ENCODE measurements at places on chromosomes 7 and 10.

DNA sequence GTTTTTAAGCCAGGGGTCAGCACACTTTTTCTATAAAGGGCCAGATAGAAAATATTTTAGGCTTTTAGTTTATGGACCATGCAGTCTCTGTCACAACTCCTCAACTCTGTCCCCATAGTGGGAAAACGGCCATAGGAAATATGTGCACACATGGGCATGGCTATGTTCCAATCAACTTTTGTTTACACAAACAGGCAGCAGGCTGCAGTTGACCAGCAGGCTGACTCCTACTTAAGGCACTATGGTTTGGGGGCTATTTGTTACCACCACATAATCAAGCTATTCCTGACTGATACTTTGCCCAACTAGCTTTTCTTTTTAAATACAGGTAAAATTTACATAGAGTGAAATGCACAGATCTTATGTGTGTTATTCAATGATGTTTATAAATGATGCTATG lies 362.4 kb downstream of the LRMDA start:
- no peak for DNase-seq

DNA sequence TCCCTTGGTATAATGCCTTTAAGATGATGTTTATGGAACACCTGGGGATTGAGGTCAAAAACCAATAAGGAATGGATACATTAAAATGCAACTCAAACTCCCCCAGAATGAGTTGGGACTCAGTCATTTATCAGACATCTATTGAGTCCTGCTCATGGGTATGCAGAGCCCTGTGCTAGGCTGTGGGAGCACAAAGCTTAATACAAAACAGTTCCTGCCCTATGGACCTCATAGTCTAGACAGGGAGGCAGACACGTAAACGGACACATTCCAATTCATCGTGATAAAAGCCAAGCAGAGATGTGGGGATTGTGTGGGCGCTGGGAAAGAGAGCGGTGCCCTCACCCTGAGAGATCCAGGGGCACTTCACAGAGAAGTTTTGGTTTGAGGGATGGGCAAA lies 181.7 kb downstream of the PTEN start:
- DNase-seq, result no peak

GRCh38 chr7:112023282-112023681 lies 182.9 kb downstream of the DOCK4 start:
- DNase-seq, result no peak

- DNase-seq, result no peak
Observed at GRCh38 chr10:113033991-113034390, 83.9 kb downstream of the TCF7L2 start.

GRCh38 chr7:42167631-42168236 lies 69.3 kb downstream of the GLI3 start:
- DNase-seq, result no peak

GRCh38 chr7:133121175-133121844 lies 39.4 kb upstream of the CHCHD3 start:
- no peak for DNase-seq

GRCh38 chr10:113057948-113058522 lies 108.0 kb downstream of the TCF7L2 start:
- DNase-seq, result no peak

GRCh38 chr7:80895056-80895455 lies 23.8 kb downstream of the SEMA3C start:
- no peak for DNase-seq

DNA sequence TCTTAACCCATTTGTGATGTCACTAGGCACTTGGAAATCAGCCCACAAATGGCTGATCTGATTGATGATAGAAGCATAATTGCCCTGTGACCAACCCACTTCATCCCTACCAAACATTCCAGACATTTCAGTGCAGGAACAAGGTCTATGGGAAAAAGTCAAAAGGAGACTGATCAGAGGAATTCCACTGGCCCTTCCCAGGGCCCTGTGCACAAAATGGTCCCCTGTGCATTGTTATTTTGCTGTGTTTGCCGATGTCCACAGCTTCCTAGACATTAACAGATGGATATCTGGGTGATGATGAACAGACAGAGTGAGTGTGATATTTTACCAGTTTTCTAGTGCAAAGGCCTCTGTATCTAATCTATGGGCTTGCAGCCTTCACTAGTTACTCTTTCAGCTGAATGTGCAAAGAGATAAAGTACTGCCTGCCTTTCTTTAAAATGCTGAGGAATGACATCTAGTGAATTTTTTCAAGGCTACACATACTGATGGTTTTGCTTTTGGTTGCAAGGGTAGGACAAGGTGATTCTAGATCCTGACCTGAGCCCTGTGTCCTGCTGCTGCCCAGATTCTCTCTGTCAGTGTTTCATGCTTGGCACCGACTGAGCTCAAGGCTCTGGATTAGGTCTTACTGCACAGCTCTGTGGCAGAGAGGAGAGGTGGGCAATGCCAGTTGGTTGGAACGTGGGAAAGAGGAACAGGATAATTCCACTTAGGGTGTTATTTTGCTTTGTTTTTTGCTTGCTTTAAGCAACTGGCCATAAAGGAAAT lies 55.4 kb downstream of the CALD1 start:
- no peak for DNase-seq

DNA sequence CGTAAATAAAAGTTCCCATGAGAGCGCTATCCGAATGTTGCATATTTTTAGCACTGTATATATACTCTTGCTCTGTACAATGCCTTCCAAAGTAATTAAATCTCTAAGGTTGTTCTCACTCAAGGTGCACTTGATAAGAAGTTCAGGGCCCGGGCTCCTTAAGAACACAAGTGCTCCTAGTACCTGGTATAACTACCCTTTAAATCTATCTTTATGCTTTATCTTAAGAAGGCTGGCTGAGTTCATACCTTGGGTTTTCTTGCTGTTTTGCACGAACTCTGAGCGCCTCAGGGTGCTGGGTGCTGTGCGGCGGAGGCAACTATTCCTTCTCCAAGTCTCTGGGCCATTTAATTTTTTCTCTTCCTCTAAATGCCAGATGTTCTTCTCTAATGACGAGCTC lies 80.4 kb downstream of the DNMBP start:
- DNase-seq, result no peak

- DNase-seq, result no peak
Observed at GRCh38 chr7:97002555-97003261, 2.6 kb upstream of the DLX6 start.

DNA sequence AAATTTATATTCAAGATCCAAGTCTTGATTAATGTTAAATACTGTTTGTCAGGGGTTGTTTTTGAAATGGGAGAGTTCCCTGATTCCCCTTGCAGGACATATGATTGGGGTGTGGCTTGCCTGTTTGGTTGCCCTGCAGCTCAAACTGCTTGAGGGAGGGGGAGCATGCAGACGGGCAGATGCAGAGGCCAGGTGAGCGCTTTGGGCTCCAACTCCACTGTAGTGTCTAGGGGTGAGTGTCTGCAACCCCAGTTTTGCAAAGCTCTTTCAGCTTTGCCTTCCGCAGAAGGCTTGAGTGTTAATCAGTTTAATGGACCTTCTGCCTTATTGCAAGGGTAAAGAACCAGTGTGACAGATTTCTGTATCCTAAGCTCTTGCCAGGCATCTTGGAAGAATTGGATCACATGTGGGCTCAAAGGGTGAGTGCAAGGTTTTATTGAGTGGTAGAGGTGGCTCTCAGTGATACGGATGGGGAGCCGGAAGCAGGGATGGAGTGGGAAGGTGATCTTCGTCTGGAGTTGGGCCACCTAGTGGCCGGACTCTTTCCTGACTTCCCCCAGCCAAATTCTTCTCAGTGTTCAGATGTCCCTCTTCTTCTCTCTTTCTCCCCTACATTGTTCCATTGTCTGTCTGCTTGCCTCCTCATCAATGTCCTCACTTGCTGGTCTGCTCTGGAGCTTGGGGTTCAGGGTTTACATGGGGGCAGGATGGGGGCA lies 479.7 kb downstream of the ATRNL1 start:
- DNase-seq, result no peak

GRCh38 chr7:130242198-130243014 lies 24.3 kb upstream of the CPA2 start:
- DNase-seq, result peak; percentile 3

GRCh38 chr7:2106924-2107323 lies 125.8 kb downstream of the MAD1L1 start:
- no peak for DNase-seq

DNA sequence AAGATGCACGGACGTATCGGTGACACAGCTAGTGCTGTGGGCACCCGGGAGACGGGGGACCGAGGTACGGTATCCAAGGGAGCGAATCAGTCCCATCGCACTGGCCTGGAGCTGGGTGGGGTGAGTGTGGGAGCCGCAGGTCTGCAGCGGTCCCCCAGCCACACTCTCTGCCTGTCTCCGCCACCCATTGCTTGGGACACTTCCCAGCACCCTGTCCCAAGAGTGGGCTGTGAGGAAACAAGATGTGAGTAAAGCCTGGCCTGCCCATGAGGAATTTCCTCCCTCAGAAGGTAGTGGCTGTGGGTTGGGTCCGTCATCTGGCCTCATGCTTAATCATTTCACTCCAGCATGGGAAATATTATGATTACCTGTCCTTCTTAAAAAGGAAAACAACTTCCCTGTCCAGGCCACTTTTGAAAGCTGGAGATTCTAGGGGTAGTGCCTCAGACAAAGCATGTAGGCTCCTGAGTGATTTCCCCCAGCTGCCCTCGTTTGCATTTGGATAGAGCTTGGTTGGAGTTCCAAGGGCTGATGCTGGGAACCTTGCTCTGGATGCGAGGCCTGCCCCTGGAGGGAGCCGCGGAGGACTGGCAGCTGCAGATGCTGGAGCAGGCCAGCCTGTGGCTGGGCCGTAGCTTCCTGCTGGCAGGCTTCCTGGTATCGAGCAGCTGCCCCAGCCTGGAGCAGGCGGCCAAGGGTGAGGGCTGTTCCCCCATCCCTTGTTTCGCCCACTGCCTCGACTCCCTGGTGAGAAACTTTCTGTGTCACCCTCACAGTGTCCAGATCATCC lies 6.2 kb upstream of the ACTR3C start:
- DNase-seq, result no peak

DNA sequence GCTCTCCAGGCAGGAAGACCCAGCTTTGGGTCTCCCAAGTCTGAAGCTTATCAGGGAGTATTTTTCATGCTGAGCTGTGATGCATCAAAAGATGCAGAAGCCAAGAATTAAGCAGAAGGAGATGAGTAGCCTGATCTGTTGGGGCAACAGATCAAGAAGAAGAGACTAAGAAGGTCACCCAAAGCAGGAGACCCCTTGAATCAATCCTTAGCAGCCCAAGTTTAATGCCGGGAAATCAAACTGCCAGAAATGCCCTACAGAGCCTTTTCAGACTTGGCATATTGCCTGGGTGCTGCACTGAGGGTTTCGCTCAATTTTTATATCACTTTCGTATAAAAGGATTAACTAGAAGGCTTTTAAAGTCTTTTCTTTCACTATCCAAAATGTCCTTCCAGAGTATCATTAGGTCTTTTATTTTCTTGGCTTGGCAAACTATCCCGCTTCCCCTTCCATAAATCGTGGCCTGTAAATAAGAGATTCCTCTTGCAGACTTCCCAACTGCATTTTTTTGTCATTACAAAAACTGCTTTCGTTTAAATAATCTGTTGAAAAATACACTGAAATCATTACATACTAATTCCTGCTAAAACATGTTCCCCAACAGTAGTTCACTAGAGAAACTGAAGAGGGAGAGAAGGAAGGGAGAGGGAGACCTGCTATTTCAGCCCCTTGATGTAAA lies 49.0 kb upstream of the STK17A start:
- no peak for DNase-seq

GRCh38 chr7:11221984-11222383 lies 248.3 kb downstream of the PHF14 start:
- DNase-seq, result peak; percentile 58

GRCh38 chr10:8102708-8103401 lies 48.4 kb downstream of the GATA3 start:
- no peak for DNase-seq

GRCh38 chr10:95277201-95277570 lies 13.6 kb downstream of the PDLIM1 start:
- DNase-seq, result no peak

DNA sequence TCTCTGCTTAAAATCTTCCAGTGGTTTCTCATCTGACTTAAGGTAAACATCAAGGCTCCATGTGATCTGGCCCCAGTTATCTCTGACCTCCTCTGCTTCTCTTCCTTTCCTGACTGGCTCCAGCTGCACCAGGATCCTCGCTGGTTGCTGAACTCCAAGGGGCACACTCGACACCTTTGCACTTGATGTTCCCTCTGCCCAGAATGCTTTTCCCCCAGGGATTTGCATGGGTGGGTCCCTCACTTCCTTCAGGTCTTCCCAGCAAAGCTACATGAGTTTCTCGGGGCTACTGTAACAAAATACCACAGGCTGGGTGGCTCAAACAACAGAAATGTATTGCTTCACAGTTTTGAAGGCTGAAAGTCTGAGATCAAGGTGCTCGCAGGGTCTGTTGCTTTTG lies 166.0 kb upstream of the CDCA7L start:
- DNase-seq, result no peak

GRCh38 chr10:104582602-104582951 lies 58.5 kb upstream of the SORCS3 start:
- DNase-seq, result no peak

DNA sequence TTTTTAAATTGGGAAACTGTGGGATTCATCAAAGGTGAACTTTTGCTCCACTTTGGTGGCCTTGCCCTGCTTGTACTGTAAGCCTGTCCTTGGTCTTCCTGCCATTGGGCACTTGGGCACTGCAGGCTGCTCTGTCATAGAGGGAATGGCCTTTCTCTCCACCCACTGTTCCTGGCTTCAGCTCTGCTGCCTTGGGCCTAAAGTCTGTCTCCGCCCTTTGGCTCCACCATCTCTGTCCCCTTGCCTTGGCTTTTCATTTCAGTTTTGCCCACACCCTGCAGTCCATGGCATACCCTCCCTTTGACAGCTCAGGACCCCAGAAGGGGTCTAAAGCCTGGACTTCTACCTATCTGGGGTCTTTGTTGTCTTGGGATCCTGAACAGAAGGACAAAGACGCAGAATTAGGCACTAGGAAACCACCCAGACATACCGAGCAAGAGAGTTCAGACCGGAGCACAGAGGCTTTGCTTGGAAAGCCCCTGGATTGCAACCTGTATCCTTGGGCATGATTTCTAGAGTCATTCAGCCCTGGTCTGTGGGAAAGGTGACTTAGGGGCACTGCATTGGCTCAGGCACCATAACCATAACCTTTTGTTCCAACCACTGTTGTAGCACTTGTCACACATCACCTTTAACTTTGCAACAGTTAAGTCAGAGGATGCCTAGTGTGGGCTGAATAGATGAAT lies 5.2 kb upstream of the ARHGAP22 start:
- no peak for DNase-seq

DNA sequence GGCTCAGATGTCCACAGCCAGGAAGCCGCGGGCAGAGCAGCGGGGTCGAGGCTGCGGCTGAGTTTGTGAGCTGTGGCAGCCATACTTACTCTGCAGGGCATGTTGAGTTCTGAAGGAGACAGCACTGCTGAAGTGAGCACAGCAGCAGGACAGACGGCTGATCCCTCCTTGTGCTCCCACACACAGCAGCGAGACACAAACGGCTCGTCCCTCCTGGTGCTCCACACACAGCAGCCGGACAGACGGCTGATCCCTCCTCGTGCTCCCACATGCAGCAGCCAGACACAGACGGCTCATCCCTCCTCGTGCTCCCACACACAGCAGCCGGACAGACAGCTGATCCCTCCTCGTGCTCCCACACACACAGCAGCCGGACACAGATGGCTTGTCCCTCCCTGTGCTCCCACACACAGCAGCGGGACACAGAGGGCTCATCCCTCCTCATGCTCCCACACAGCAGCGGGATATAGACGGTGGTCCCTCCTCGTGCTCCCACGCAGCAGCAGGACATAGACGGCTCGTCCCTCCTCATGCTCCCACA lies 305.1 kb downstream of the PTPRN2 start:
- DNase-seq, result no peak

- no peak for DNase-seq
Observed at GRCh38 chr10:99339077-99339476, 9.9 kb downstream of the CNNM1 start.
